ENCODE measurements at places on chromosomes 5 and 9. TPM values are rescaled to one million over a fixed set of nuclear protein-coding genes. Genes with fewer than 3 reads are reported as not detected.

BARX1 gene
- total RNA-seq = not detected

PCDHB2 gene
- 0.74 TPM for total RNA-seq

IL31RA gene
- 1.5 TPM for total RNA-seq

SHB gene
- total RNA-seq = 25.5 TPM

PANK3 gene
- 50.2 TPM for total RNA-seq

ADAMTS16 gene
- 3.9 TPM for total RNA-seq

PCDHB7 gene
- 0.89 TPM for total RNA-seq

DNAJC25 gene
- total RNA-seq = 11.9 TPM

SEMA6A gene
- 0.05 TPM for total RNA-seq

SAPCD2 gene
- total RNA-seq = 5.7 TPM
